C1 segment of cervical spinal cord (tissue), 14 donors: ENCODE measurements at places on chromosomes 12 and 14.
A peak's percentile ranks its signal among the peaks of the same experiment; 100 is the strongest.

GRCh38 chr12:11693601-11694000 is 44.1 kb downstream of the ETV6 start:
- DNase-seq, result no peak

DNA sequence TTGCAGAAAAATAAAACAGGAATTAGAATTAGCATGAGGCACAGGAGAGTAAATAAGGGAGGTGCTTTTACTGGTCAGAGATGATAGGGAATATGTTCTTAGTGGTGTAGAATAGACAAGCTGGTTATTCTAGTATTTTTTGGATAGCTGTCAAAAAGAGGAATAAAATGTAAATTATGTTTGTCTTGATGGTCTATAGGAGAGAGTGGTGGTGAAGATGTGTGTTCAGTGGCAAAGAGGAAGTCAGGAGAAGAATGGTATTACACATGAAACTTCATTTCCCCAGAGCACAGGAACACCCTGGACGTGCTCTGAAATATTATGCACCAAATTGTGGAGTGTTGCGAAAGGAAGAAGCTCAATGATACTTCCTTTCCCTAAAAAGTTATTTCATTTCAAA is 27.8 kb downstream of the MUCL1 start:
- no peak for DNase-seq

DNA sequence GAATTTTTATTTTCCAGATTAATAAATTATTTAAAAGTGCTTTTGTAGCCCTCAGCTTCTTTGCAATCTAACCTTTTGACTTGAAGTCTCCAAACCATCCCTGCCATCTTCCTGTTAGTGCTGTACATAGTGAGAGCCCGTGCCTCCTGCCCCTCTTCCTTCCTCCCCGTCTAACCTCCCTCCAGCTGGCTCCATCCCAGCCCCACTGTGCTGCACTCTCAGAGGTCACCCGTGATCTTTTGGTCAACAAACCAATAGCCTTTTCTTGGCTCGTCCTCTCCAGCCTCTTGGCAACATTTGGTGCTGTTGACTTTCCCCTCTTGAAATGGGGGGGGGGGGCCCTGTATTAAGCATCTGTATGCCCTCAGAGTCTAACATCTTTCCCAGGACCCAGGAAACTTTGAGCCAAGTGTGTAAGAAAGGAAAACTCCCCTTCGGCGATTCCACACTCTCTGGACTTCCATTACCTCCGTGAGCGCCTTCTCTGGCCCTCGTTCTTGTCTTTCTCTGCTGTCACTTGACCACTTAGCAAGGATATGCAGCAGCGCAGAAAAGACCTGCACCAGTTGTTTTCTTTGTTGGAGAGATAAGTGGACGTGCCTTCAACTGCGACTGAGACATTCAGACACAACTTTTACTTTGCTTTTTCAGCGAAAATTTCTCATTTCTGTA is 44.1 kb downstream of the FBXW8 start:
- no peak for DNase-seq

DNA sequence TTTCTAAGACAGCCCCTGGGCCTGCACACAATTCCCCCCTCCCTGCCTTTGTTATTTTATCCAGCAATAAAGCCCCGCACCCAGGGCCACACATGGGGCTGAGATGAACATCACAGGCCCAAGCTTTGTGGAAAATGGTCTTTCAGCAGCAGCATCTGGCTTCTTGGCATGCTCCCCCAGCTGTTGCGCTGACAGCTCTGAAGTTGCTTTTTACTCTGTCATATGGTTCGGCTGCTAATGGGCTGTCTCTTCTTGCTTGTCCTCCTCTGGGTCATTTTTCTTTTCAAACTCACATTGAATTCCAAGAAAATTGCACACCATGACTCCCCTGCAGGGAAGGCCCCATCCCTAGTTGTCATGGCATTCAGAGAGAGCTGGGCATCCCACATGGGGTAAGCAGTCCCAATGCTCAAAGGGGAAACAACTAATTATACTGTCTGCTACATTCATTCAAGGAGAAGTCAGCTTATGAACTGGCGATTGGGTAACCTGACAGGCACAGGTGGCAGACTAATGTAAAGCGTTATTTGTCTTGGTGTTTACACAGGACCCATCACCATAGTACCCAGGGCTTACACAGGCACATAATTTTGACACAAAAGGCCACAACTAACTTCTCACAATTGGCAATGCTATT is 74.0 kb upstream of the CDKN3 start:
- DNase-seq, result no peak

- DNase-seq, result no peak
These were observed 56.5 kb upstream of the HIF1A start for GRCh38 chr14:61638595-61639387.

- no peak for DNase-seq
These were observed 289.1 kb downstream of the GRIN2B start for GRCh38 chr12:13692332-13692731.

GRCh38 chr12:126953365-126953889 is 1313.5 kb upstream of the TMEM132C start:
- DNase-seq, result no peak

DNA sequence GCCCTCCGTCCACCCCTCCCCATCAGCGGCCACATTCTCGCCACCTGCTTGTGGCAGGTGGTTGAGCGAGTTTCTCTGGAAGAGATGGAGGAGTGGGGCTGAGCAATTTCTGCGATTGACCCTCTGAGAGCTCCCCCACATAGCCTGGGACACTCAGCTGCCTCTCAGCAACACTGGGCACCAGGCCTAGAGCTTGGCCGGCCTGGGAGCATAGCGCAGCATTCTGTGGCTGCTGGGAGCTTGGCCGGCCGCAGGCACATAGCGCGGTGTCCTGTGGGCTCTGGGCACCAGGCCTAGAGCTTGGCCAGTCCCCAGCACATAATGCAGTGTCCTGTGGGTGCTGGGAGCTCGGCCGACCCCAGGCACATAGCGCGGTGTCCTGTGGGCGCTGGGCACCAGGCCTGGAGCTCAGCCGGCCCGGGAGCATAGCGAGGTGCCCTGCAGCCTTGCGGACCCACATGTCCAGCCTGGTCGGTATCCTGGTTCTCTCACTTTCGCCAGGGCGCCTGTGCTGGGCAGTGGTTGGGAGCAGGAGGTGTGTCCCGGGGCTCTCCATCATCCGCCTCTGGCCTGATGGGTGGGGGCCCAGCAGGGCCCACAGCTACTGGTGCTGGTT is 43.8 kb downstream of the LRCOL1 start:
- DNase-seq, result peak; percentile 55

- no peak for DNase-seq
These were observed 34.8 kb downstream of the ASCL1 start for GRCh38 chr12:102992297-102992696.
